Iris pigment epithelial cell (primary cell): ENCODE measurements at places on chromosomes 1 and 21.
A peak's percentile ranks its signal among the peaks of the same experiment; 100 is the strongest.

GRCh38 chr1:156608036-156608674, 6.9 kb upstream of the GPATCH4 start:
- peak; percentile 73 for DNase-seq

DNA sequence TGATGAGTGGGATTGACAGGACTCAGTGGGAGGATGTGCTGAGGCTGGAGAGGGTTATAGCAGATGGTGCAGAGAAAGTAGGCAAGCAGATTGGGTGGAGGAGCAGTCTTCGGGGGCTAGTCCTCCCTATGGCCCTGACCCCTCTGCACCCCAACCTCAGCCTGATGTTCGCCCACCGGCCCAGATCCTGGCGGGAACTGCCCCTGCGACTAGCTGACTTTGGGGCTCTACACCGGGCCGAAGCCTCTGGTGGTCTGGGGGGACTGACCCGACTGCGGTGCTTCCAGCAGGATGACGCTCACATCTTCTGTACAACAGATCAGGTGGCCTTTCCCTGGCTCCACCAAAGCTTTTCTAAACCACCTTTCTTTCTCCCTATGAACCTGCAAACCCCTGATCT, 9.6 kb upstream of the ECM1 start:
- DNase-seq = no peak

DNA sequence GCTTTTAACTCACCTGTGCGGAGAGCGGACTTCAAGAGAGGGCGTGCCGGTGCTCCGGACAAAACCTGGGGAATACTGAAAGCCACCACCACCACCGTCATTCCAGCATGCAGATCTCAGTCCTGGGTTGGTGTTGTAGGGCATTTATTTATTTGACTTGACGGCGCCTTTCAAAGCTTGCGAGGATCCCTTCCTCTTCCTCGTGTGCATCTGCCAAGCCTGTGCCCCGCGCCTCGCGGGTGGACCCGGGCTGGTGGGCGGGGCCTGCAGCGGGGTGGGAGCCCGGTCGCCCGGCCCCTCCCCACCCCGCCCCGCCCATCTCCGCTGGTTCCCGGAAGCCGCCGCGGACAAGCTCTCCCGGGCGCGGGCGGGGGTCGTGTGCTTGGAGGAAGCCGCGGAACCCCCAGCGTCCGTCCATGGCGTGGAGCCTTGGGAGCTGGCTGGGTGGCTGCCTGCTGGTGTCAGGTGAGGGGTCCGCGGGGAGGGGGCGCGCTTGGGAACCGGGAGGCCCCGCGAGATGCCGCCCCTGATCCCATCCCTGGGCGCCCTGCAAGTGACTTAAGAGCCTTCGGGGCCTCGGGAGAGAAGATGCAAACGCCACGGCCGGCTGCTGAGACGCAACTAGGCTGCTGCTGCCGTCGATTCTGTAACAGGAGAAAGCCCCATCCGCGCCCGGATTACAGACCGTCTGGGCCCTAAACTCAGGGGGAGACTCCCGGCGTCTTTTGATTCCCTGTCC, at the start of gene IL10RB:
Gene IL10RB (plus strand): TSS at position 318 of the 739 bp plus-strand sequence. CDS start 99 bp downstream, at position 417.
- DNase-seq = peak; percentile 62

- DNase-seq = no peak
Measured at GRCh38 chr1:26689504-26689903, 6.3 kb upstream of the ARID1A start.

- DNase-seq = peak; percentile 58
Measured at GRCh38 chr1:243501002-243501401, 245.2 kb downstream of the SDCCAG8 start.

DNA sequence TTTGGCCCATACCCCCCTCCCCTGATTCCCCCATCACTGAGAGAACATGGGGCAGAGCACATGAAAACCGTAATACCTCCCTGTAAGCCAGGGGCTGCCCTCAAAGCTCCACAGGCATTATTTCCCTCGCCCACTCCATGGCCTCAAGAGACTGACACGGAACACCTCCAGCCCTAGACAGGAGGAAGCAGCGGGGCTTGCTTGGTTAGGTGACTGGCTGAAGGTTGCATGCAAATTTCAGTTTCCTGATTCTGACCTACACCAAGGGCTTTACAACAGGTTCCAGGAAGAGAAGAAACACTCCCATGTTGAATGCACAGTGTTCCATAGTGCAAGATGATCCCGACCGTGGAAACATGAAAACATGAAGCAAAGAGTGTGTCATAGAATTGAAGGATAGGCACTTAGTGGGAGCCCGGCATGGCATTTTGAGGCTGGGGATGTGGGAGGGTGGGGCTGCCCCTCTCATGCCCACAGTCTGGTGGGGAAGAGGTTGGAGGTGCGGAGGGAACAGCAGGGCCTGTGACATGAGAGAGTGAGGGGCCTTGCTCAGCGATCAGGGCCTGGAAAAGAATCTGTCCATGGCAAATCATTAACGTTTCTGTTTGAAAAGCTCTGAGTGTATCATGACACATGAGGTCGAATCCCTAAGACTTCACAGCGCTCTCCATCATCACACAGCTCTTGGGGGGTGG, 33.5 kb downstream of the GPR137B start:
- no peak for DNase-seq

- no peak for DNase-seq
Measured at GRCh38 chr1:165844933-165845332, 17.5 kb downstream of the UCK2 start.

- DNase-seq = peak; percentile 79
Measured at GRCh38 chr1:181179987-181180365, 91.5 kb downstream of the IER5 start.

DNA sequence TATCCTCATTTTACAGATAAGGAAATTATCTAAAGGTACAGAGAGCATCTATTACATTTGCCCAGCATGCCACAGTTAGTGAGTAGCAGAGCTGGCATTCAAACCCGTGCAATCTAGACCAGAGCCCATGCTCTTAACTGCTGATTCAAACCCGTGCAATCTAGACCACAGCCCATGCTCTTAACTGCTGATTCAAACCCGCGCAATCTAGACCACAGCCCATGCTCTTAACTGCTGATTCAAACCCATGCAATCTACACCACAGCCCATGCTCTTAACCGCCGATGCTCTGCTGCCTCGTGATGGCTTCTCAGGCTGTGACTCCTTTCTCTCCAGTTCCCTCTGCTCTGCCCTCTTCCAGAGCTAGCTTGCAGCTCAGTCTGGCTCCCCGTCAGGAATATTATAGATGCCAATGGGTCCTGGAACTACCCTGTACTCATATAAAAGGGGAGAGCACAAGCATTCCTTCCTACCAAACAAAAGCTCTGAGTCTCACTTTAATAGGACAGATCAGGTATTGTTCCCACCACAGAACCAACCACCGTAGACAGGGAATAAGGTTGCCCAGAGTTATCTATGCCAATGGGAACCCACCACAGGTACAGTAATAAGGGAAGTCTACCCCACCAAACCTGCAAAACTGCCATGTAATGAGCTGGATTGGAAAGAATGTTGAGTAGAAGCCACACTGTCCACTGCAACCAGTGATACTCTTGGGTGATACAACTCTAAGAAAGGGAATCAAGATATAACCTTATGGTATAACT, 78.4 kb downstream of the SMYD3 start:
- DNase-seq = peak; percentile 78

GRCh38 chr1:55445416-55445815, 230.3 kb upstream of the USP24 start:
- no peak for DNase-seq

GRCh38 chr1:149849947-149850360, 49.4 kb upstream of the BOLA1 start:
- DNase-seq = peak; percentile 24

DNA sequence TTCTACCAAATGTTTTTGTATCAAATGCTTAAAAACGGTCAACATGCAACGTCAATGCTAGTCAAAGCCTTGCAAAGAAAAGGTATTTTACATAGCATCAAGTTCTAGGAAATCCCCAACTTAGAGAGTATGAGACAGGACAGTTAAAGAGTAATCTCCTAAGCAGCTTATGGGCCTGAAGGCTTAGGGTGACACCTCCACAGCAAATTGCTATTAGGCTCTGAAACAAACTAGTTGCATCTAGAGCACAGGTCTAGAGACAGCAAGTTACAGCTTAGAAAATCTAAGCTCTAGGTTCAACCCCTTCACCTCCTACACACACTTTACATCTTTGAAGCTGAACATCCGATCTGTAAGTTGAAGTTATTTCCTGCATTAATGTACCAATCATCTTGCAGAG, 13.7 kb downstream of the PABPC4 start:
- DNase-seq = no peak

GRCh38 chr1:99613716-99614115, 32.2 kb upstream of the PALMD start:
- DNase-seq = peak; percentile 17

DNA sequence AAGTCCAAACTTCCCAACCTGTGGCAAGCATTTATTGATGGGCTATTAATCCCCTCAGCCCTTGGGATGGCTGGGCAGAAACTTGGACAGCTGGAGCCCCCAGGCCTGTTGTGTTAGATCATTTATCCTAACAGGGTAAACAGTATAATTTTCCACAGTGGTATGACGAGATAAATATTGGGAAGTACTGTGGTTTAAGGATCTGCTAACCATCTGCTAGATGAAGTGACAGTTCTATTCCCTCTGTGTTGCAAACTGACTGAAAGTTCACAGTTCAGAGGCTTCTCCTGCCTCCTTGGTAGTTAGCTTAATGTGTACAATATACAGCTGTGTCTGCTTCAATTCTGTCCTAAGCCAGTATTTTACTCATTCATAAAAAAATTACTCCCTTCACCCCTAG, 127.5 kb upstream of the CHODL start:
- DNase-seq = no peak

DNA sequence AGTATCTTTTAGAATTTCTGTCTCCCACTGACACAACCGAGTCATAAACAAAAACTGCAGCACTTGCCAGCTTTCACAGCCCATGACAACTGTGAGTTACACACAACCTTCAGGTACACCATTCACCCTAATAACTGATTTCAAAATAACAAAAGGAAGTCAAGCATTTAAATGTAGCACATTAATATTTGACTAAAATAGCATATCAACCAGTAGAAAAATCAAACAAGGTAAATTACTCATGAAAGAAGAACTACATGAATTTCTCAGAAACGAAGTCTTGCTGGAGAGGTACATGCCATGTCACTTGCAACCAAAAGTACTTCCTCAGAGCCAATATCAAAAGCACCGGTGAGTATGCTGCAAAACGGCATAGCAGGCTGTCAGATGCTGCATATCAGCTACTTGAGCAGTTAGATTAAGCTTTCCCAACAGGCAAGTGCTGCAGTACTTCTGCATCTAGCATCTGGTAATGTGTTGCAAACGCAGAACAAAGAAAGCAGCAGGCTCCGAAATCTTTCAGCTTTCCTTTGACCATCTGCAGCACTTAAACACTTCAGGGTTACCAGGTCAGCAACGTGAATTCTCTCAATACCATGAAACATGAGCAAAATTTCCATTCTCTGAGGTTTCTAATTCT, 223.2 kb downstream of the SMYD3 start:
- DNase-seq = no peak

GRCh38 chr21:39373634-39374033, 24.7 kb upstream of the HMGN1 start:
- peak; percentile 66 for DNase-seq

GRCh38 chr1:84415396-84415795, 17.1 kb downstream of the DNASE2B start:
- peak; percentile 39 for DNase-seq

DNA sequence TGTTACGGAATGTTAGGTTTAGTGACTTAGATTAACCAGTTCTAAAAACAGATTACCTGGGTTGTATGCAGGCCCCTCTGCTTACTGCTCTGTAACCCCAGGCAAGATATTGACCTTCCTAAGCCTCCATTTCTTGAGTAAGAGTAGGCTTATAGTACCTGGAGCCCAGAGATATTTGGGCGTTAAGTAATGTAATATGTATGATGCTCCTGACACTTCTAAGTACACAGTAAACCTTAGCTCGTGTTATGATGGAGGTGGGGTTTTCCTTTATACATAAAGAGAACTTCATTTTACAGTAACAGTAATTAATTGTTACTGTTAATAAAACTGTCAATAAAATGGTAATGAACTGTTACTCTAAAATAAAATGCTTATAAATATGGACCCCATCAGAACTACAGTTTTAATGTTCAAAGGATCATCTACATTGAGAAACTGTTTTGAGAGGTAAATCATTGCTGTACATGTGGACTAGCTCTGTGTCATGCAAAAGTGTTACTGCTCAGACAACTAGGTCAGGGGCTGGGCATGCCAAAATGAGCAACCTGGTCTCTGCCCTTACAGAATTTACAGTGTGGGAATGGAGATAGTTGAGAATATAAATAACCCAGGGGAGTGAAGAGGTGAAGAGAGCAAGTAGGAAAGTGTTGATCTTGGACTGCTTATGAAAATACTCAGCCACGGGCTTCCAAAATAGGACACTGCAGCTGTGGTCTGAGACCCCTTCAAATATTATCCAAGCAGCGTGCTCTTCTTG, 26.6 kb downstream of the LRRC8C start:
- DNase-seq = peak; percentile 26
